WTC11 (cell line): ENCODE measurements at places on chromosomes 7 and 10.

- DNase-seq: no peak
These were observed 674.3 kb upstream of the ZWINT start for GRCh38 chr10:57035310-57035709.

DNA sequence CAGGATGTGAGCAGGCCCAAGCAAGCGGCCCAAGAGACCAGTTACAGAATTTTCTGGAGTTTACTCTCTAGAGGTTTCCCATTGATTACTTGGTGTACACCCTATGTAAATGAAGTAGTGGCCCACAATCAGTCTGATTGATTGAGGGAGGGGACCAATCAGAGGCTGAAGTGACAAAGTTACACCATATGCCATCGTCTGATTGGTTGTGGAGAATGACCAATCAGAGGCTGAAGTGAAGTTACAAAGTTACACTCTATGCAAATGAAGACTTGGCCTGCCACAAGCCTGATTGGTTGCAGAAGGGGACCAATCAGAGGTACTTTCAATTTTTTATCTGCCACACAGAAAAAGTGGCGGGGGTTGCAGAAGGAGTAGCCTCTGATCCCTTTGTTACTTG lies 83.7 kb downstream of the KIF20B start:
- no peak for DNase-seq

DNA sequence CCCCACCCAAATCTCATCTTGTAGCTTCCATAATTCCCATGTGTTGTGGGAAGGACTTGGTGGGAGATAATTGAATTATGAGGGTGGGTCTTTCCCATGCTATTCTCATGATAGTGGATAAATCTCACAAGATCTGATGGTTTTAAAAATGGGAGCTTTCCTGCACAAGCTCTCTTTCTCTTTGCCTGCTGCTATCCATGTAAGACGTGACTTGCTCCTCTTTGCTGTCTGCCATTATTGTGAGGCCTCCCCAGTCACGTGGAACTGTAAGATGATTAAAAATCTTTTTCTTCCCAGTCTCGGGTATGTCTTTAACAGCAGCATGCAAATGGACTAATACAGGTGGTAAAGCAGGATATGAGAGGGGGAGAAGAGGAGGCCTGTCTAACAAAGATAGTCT lies 88.3 kb downstream of the TMEM106B start:
- DNase-seq: no peak

- no peak for DNase-seq
These were observed 32.5 kb downstream of the COL1A2 start for GRCh38 chr7:94426980-94427875.

GRCh38 chr7:38310591-38311101 lies 37.2 kb upstream of the TARP start:
- DNase-seq: no peak

- no peak for DNase-seq
These were observed 1303.2 kb upstream of the LRRTM3 start for GRCh38 chr10:65622608-65623007.

DNA sequence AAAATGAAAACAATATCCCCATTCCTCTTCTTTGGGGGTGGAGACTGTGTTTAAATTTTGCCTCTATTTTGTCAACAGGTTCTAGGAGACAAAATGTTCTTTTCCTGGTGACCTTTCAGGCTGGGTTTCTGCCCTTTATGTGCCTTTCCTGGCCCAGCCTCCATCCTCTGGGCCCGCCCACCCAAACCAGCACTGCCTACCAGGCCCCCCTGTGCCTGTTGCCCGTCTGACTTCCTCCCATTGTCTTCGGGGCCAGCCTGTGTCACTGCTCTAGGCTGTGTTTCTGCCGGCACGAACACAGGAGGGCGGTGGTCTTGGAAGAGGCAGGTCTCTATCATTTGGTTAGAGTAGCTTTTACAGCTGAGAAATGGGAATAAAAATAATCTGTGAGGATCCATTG lies 13.9 kb downstream of the TSPAN14 start:
- peak; percentile 74 for DNase-seq

DNA sequence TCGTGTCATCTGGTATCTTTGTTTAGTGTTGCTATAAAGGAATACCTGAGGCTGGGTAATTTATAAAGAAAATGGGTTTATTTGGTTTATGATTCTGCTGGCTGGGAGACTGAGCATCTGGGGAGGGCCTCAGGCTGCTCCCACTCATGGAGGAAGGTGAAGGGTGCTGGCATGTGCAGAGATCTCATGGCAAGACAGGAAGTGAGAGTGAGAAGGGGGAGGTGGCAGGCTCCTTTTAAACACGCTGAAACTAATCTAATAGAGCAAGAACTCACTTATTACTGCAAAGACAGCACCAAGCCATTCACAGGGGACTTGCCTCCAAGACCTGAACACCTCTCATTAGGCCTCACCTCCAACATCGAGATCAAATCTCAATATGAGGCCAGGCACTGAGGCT lies 11.3 kb downstream of the OIT3 start:
- no peak for DNase-seq

- no peak for DNase-seq
These were observed 36.5 kb downstream of the GRID1 start for GRCh38 chr10:86329896-86330680.

DNA sequence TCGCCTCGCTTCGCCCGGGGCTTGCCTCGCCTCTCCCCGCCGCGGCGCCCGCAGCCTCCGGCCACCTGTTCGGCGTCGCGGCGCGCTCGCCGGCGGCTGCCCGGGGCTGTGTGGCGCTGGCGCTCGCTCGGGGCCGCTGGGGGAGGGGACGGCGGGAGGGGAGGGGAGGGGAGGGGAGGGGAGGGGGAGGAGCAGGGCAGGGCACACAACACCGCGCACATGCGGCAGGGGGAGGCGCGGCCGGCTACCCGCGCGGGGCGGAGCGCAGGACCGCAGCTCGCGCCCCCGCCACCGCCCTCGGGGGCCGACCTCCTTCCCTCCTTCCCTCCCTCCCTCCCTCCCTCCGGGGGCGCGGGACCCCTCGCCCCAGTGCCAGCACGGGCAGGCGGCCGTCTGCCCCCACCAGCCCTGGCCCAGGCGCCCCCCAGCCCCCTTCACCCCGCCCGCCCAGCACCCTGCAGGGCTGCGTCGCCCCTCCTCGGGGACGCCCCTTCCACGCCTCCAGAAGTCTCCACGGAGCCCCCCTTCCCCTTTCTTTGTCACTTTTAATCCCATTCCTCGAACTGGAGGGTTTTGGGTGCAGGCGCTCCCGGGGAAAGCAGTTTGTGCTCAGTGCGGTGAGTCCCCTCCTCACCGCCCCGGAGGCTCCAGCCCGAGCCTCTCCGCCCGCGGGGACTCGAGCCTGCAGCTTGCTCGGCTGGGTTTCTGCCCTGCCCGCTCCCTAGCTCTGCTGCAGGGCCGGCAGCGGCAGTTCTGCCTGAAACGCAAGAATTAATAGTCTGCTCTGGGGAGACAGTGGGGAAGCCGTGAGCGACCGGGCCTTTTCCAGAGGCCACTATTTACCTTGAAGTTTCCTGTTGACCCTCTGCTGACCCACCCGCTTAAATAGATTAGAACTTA lies at the start of gene PARD3:
Gene PARD3, minus strand, starts transcription at position 112 of the 900 bp plus-strand sequence. CDS start 301 bp downstream, outside the sequence.
- peak; percentile 69 for DNase-seq

GRCh38 chr7:130296221-130296951 lies 3.4 kb downstream of the CPA4 start:
- no peak for DNase-seq

DNA sequence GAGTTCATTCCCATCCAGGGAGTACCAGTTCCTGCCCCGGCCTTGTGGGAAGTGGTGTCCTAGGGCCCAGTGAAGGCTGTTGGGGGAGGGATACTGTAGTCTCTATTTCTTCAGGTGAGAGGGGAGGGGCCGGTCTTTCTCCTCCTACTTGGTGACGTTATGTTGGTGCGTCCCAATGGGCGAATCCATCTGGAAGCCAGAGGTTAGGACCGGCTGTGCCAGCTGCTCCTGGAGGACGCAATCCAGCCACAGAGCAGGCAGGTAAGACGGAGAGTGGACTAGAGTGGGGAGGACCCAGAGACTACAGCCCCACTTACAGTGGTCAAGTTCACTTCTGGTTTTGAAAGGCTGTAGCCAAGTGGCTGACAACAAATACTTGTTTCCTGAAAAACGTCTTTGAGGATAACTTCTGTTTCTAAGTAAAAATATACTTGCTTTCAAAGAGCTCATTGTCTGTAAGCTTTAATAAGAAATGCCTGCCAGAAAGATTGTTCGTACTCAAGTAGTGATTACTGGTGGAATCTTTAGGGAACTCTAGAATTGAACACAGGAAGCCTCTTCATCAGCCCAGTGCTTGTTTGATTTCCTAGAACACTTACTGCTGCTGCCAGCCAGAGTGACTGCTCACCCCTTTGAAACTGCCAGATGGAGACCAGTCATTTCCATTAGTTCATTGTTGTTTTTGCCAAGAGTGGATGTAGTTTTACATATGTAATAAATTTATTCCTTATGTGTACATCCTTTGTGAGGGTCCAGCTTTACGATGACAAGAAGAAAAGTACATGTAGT lies 25.4 kb downstream of the RBM33 start:
- DNase-seq: peak; percentile 79

- no peak for DNase-seq
These were observed 130.7 kb upstream of the NOBOX start for GRCh38 chr7:144534196-144534595.

DNA sequence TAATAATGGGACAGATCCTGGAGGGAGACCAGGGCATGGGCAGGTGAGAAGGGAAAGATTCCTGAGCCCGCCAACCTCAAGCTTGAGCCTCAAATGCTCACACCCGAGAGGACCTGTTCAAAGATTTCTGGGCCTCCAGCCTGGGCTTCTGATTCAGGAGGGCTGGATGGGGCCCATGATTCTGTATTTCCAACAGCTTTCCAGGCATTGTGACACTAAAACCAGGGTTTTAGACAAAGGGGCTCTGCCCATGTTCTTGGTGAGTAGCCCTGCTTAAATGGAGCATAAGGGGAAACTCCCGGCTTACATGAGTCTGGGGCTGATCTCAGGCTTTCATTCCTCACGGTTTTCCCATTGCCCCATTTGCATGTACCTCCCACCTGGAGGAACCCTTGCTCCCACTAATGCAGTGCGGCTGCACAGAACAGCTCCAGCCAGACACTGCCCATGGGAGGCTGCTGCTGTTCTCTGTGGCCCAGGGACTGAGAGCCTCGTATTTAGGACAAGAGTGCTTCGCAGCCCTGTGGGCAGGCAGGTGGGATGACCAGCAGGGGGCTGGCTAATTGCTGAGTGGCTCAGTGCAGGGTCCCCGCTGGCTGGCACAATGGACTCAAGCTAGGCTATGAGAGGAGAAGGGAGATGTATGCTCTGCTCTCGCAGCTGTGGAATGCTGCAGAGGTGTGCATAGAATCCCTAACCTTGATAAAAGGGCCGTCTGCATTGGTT lies 135.3 kb upstream of the COBL start:
- DNase-seq: peak; percentile 72

DNA sequence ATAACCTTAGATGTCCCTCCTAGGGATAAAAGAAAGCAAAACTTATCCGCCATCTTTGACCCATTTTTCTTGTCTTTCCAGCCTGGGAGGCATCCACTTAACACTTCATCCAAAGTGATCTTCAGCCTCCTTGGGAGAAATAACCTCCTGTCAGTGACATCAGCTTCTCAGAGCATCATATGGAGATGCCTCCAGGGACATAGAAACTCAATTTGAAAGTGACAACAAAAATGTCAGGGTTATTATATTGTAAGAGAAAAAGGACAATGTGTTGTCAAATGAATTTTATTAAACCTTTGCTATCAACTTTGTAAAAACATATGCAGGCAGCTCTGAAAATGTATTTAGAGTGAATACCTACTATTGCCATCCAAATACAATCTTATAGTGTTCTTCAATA lies 371.2 kb upstream of the ADARB2 start:
- no peak for DNase-seq

- DNase-seq: no peak
These were observed 57.3 kb upstream of the SMIM30 start for GRCh38 chr7:113175525-113176104.

DNA sequence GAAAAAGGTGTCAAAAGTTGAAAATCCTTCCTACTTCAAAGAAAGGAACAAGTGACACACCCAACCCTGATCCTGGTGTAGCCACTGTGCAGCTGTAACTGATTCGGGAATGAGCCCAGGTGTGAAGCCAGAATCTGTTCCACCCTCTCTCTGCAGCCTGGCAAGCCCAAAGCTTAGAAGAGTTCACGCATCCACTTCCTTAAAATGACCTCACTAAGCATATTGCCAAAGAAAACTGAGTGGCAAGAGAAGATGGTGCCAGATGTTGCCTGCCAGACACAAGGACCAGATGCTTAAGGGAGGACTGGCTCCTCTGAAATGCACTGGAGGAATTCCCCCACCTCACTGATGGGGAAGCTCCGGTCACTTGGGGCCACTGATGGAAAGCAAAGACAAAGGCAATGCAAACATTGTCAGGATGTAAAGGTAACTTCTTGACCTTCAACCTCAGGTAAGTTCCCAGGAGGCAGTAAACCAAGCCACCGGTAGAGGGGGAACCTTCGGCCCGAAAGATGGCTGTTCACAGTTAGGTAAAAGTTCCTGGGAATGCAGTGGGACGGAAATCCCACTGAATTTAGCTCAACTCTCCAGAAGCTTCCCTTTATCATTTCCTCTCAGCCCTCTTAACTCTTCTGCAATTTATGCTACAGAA lies 554.9 kb downstream of the KCNMA1 start:
- peak; percentile 76 for DNase-seq

DNA sequence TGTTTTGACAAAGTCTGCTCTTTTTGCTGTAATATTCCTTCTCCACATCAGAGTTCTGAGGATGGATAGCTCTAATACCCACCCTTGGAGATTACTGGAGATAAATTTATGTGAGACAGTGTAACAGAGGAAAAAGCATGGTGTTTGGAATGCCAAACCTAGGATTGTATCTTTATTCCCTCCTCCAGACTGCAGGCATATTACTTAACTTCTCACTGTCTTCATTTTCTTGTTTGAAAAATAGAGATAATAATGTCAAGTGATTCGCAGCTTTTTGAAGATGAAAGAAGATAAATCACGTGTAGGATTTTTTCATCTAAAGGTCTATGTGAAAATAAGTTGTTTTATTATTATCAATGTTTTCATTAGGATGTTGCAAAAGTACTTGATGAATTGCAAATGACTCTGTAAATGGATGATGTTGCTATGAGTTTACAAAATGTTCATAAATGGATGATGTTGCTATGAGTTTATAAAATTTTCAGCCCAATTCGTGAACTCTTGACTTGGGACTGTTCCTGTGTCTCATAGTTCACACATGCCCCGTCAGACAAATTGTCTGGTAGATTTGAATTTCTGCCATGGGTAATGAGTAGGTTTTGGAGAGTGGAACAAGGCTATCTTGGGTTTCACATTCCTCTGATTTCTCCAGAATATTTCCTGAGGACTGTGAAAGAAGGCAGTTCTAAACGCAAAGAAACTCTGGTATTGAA lies 113.1 kb upstream of the IGFBP3 start:
- DNase-seq: no peak

GRCh38 chr10:92074126-92074887 lies 150.7 kb downstream of the BTAF1 start:
- DNase-seq: no peak

DNA sequence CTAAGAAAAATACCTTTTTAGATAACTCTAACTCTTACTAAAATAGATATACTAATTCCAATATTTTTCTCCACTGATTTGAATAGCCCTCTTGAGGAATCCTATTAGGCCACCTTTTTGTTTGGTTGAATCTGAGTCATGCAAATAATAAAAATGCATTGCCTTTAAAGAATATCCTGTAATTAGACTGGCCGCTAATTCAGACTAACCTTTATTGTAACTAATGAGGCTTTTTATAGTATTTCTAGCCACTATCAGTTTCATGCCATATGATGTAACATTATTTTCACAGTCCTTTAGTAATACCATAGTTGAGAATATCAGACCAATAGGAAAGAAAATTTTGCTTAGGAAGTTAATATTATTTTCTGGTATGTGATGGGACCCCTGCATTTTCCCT lies 90.1 kb downstream of the CREB5 start:
- no peak for DNase-seq
